ENCODE measurements at places on chromosomes 5 and 9.

GRCh38 chr9:131578731-131579504 is 33.6 kb downstream of the PRRT1B start:
- no peak for DNase-seq

DNA sequence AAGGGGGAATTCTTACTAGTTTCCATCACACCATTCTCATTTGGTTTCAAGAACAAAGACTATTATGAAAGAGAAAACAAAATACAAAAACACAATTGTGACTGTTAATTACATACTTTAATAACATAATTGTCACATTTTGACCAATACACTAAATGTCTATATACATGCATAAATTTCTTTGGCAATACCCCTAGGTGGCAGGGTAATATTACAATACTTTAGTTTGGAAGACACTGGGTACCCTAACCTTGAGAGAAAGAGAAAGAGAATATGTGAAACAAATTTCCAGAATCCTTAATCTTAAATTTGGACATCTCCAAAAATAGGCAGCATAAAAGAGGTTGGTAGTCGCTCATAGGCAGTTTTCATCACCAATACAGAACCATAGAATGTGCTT is 619.6 kb upstream of the ADAMTS16 start:
- DNase-seq = no peak

DNA sequence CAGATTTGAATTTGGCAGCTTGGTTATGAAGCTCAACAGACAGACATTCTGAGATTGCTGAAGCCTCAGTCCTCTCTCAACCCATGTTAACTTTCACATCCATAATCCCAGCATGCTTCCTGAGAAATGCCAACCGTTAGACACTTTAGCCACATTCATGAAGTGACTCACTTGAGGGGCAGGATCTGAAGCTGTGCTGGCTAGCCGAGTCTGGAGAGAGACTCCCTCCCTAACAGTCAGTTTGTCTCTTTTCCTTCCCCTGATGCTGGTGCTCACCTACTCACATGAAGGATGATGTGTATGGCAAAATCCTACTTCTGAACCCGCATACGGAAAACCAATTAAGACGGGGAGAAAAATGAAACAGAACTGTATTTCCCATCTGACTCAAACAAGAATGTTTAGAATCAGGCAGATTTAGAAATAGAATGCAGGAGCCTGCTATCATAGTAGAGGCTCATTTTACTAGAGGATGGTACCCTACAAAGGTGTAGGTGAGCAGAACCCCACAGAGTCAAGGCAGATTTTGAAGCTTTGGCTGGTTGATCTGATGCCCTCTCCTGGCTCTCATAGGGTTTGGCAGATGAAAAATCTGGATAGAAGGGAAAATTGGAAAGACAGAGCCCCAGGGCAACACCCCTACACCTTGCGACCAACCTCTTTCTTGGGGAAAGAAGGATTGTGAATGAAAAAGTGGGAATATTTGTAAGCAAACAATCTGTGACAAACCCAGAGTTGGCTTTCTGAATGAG is 150.9 kb upstream of the LHFPL2 start:
- peak; percentile 85 for DNase-seq

DNA sequence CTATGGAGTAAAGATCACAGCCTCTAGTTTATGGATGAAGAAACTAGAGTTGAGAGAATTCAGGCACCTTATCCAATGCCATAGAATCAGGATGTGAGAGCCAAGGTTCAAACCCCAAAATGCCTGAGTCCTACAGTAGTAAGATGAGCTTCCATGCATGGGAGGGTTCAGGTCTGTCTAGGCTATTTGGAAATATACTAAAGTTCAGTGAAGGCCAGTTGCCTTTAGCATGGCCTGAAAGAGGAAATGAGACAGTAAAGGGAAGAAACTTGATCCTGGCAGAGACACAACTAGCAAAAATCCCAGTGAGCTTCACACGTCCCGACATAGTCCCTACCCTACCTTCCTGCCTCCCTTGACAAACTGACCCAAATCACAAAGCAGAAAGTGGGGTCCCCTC is 317.0 kb downstream of the RASEF start:
- no peak for DNase-seq

GRCh38 chr5:71537687-71538086 is 49.5 kb upstream of the MCCC2 start:
- DNase-seq = no peak

DNA sequence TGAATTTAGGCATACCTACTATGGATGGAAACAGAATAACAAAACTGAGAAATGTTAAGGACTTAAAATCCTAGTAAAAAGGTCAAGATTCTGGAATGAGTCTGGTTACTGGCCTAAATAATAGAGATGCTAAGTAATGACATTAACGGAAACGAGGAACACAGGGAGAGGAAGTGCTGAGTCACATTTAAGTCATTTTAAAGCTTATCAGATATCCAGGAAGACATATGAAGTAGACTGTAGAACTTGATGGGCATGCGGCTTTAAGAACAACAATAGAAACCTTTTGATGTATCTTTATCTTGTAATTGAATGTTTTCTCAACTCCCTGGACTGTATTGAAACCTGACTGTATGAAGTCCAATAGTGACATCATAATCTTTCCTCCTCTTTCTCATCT is 1251.4 kb upstream of the CDH6 start:
- DNase-seq = peak; percentile 56
